ENCODE measurements at places on chromosomes 7 and 10. TPM values are rescaled to one million over a fixed set of nuclear protein-coding genes. Genes with fewer than 3 reads are reported as not detected.
A peak's percentile ranks its signal among the peaks of the same experiment; 100 is the strongest.

The THSD7A gene
- 1.9 TPM for polyA plus RNA-seq

DNA sequence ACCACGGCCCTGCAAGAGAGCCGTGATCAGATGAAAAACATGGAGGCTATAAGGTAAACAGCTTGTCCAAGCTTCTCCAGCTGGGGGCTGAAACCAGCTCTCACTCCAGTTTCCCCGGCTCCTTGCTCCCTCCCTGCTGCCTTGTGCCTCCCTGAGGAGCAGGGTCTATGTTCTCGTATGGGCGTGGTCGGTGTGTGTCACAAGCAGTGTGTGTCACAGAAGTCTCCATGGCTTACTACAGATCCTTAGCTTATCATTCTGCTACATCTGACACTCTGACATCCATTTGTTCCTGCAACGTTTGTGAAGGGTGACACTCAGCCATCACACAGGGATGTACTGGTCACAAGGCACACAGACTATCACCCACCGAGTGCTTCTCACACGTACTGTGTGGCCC is 54.6 kb downstream of the CSGALNACT2 start:
- no peak for DNase-seq

The NUPR2 gene
- polyA plus RNA-seq = not detected

The CD36 gene
- polyA plus RNA-seq = 55.4 TPM

DNA sequence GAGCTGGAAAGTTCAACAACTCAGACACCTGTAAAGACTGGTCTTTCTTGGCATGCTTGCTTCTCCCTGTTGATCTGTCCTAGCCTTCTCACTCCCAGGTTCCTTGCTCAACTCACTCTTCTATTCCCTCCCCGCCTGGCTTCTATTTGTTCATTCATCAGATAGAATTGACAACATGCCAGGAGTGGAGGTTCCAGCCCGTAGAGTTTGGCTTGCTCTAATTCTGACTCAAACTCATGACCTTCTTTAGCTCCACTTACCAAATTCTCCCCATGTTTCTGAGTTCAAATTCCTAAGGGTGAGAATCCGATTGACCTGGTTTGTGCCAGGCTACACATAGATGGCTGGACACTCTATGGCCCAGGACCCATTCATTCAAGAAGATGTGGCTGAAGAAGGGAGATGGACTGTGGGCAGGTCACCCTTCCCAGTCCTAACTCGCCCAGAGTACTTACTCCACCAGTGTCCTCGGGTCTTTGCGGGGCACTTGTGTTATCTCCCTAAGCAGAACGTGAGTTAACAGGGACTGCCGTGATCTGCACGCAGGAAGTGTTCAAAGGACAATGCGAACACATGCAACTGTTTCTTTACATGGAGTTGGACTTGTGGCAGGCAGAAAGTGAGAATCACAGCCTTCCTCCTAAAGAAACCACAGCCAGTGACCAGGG is 4.0 kb upstream of the TMEM236 start:
- DNase-seq = no peak

DNA sequence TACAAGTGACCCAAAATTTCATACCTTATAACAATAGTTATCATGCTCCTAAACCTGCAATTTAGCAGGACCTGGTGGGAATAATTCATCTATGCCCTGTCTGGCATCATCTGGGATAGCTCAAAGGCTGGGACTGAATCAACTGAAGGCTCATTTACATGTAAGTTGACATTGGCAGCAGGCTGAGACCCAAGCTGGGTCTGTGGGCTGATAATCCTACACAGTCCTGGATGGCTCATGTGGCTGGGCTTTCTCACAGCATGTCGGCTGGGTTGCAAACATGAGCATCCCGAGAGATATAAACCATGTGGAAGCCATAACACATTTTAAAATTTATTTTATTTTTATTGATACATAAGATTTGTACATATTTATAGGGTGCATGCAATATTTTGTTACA is 19.5 kb upstream of the ABCB5 start:
- DNase-seq = no peak

DNA sequence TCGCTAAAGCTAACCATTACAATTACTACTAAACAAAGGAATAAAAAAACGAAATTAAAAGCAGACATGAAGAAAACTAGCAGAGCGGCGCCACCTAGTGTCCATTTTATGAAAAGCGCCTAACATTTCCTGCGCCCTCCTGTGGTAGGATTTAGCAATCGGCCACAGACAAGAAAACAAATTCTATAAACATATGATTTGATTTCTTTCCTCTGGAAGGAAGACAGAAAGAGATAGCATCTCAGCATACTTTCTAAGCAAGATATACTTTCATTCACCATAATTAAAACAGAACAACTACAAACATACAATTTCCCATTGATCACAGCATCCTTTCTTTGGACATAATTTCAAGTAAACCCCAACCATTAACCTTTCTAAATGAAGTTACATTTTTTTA is 337.7 kb upstream of the NPVF start:
- peak; percentile 80 for DNase-seq

- DNase-seq = no peak
These were observed 30.7 kb downstream of the ZC3HC1 start for GRCh38 chr7:130020434-130020833.

- no peak for DNase-seq
These were observed 70.7 kb upstream of the STEAP4 start for GRCh38 chr7:88377434-88377833.

- no peak for DNase-seq
These were observed 191.8 kb downstream of the TNS3 start for GRCh38 chr7:47389923-47390630.

DNA sequence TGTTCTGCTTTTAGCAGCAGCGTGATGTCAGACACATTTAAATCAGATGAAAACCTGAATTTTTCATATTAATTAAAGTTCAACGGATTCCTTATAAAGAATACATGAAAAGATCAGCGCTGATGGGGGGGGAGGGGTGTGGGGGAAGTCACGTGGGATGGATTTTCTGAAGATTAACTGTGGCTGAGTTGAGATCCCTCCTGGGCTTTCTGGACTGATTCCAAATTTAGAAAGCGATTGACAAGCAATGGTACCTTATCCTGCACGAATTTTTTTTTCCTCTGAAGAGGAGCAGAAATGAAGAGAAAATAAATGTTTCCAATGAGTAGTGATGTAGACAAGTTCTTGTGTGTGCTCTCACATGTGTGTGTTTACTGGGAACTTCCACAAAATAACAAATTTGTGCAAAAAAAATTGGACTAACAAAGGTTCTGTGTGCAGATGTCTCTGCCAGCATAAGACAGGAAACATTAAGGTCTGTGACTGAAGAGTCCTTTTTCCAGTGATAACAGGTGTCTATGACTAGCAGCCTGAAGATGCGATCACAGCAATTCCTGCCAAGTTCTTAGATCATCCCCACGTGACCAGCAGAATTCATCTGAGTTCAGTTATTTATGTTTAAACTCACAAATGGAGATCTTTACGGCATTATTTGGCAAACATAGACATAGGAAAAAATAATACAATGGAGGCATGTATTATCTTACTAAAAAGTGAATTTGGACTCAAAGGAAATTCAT is 585.2 kb upstream of the CELF2 start:
- no peak for DNase-seq

DNA sequence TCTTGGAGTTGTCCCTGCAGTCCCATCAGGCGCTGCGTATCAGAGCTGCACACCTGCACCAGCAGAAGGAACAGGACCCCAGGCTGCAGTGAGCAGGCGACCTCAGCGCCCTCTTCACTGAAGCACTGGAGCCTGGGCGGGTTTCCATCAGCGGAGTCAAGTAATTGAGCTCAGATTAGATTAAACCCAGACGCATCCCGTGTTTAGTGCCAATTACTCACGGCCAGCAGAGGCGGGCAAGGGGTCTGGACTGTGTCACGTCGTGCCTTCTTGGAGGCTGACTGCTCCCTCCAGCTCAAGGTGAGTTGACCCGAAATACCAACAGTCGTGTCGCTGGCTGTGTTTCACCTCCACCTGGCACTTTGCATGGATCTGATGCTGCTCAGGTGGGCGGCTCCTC is 123.6 kb downstream of the CXCL12 start:
- no peak for DNase-seq

DNA sequence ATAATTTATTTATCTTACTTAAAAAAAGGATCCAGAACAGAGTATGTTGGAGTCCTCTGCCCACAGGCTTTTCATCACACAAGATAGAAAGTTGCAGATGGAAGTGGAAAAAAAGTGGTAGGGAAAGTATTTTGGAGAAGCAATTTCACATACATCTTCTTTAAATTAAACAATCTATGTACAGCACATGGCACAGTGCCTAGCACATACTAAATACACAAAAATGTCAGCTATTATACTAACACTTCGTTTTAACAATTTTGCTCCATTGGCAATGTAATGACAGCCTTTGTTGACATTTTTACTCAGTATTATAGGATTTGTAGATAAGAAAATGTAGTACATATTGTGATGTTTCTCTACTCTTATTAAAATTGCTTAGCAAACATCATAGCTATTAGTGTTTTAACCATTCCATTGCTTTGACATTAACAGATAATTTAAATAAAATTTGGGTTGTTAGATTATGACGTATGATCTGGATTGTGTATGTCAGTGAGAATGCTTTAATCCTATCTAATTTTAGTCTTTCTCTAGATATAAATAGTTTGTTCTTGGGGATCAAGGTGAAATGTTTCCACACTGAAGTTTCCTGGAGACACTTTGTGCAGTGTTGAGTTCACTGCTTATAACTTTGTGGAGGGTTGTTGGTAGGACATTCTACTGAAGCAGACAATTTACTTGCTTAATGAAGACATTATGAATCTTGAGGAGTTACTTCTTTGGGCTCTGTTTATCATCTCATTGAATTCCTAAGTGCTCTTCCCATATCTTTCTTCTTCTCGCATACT is 202.8 kb upstream of the DKK1 start:
- DNase-seq = no peak

The BHLHA15 gene
- polyA plus RNA-seq = not detected

DNA sequence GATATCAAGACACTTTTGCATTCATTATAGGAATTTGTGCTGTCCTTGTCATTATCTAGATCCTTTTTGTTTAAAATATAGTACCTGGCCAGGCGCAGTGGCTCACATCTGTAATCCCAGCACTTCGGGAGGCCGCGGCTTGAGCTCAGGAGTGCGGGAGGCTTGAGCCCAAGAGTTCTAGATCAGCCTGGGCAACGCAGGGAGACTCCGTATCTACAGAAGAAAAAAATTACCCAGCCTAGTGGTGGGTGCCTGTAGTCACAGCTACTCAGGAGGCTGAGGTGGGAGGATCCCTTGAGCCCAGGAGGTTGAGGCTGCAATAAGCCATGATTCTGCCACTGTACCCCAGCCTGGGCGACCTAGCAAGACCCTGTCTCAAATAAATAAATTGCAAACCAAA is 621 bp upstream of the MORN4 start:
- peak; percentile 30 for DNase-seq

DNA sequence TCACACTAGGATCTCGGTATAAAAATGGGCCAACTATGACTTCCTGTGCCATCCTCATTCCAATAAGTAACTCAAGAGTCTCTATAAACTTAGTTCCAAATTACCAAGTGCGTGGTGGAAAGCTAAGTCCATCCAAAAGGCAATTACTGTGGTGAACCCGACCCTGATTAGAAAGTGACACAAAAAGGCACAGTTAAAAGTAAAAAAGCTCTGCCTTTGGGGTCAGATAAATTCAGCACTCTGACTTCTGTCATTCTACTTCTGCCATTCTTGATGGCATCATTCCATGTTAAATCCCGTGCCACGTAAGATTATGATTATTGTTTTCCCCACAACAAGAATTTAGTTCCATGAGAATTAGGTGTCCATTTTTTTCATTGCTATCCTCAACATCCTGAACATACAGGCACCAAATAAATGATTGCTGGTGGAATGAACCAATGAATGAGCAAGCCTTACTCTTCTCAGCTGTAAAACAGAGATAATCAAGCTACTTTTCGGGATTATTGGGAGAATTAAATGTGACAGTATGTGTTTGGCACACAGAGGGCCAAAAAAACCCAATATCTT is 877 bp downstream of the NCOA4 start:
- no peak for DNase-seq

- DNase-seq = no peak
These were observed 387.5 kb upstream of the GALNT17 start for GRCh38 chr7:70744492-70744891.

GRCh38 chr7:102873470-102874165 is 39.2 kb upstream of the LRRC17 start:
- DNase-seq = no peak

DNA sequence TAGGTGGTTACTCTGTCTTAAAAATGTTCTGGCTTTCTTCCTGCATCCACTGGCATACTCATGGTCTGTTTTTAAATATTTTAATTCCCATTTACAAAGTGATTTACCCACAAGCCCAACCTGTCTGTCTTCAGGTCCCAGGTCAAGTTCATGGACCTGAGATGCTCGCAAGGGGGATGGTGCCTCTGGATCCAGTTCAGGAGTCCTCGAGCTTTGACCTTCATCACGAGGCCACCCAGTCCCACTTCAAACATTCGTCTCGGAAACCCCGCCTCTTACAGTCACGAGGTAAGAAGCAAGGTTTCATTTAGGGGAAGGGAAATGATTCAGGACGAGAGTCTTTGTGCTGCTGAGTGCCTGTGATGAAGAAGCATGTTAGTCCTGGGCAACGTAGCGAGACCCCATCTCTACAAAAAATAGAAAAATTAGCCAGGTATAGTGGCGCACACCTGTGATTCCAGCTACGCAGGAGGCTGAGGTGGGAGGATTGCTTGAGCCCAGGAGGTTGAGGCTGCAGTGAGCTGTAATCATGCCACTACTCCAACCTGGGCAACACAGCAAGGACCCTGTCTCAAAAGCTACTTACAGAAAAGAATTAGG is 8.7 kb downstream of the ZKSCAN1 start:
- DNase-seq = no peak

DNA sequence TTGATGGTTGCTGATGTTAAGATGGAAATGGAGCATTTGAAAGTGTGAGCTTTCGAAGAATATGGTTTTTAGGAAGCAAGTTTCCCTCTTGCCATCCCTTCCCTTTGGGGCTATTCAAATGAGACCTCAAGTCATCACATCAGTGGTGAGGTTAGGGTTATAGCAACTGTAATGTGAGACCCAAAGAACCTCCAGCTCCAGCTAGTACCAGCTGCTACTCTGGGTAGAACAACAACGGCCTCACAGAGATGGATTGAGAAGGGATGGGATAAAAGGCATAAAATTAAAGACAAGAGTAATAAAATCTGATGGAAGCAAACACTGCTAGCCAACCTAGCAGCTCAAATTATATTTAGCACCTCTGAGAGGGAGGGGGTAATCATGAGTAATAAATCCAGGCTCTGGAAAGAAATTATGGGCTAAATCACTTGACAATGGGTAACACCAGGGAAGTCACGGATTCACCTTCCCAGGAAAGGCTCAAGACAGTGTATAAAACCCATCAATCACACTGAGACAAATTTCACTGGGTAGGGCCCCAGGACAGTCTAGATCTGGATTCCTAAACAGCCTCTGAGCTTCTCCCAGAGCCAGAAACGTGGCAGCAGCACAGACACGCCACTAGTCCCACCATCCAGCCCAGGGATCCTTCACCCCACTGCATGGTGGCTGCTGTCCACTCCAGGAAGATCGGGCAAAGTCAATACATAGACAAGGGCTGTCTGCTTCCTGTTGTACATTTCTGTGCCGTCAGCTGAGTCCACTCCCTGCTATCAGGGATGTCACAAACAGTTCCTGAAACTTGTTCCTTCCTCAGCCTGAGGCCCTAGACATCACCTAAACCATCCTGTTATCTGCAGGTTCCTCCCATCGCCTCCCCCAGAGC is 151.1 kb downstream of the GFRA1 start:
- DNase-seq = no peak

GRCh38 chr10:76185471-76186301 is 754.3 kb downstream of the LRMDA start:
- DNase-seq = no peak

Data from ovary (tissue), 10 donors.